NCI-H1694 (cell line): ENCODE measurements at places on chromosomes 6 and 20.

DNA sequence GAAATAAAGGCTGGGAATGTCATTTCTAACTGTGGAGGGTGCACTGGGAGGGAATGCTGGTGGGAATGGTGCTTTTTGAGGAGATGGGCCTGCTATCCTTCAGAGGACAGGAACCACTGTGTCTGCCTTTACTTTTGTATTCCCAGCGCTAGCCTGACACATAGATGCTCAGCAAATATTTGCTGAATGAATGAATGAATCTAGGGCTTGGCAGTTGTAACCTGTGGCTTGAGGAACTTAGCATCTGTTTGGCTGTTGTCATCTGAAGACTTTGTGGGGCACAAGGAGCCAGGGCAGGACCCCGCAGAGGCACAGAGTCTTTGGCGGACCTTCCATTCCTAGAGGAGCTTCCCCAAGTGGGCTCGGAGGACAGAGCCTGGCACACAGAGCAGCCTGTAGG is 6.1 kb downstream of the TOX2 start:
- DNase-seq, result no peak

DNA sequence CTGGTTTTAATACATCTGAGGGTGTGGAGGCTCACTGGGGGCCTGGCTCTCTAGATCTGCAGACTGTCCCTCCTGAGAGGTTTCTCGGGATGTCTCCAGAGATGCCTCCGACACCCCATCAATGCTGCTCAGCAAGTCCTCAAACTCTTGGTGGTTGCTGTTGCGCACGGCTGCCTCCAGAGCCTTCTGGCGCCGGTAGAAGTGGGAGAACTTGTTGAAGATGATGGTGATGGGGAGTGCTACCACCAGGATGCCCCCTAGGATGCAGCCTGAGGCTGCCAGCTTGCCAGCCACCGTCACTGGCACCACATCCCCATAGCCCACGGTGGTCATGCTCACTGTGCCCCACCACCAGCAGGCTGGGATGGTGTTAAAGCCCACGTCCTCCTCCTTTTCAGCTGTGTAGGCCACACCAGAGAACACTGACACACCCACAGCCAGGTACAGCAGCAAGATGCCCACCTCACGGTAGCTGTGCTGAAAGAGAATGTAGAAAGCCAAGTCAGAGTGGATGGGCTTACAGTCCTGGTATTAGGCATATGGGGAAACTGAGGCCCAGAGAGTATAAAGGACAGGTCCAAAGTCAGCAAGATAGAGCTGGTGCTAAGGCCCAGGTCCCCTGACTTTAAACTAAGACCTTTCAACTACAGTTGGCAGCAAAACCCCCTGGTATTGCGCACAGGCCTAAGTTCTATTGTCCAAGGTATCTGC is 5.9 kb downstream of the KCNS1 start:
- DNase-seq, result no peak

DNA sequence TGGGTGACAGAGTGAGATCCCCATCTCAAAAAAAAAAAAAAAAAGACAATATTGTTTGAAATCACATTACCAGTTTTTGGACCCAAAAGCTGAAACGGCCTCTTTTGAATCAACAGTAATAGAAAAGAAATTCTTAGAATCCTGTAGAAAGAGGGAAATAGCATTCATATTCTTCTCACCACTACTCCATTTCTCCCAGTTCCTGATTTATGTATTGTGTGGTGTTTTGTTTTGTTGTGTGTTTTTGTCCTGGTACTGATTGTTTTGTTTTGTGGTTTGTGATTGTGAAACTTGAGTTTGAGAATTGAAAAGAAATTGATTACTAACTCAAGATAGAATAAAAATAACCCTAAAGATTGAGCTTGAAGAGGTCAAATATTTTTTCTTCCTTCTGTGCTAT is 26.2 kb upstream of the EEF1A1 start:
- DNase-seq, result no peak

- no peak for DNase-seq
These were observed 1.6 kb downstream of the MAP1LC3A start for GRCh38 chr20:34560141-34560523.

- DNase-seq, result no peak
These were observed 3.1 kb downstream of the TRAF3IP2 start for GRCh38 chr6:111602481-111603011.

DNA sequence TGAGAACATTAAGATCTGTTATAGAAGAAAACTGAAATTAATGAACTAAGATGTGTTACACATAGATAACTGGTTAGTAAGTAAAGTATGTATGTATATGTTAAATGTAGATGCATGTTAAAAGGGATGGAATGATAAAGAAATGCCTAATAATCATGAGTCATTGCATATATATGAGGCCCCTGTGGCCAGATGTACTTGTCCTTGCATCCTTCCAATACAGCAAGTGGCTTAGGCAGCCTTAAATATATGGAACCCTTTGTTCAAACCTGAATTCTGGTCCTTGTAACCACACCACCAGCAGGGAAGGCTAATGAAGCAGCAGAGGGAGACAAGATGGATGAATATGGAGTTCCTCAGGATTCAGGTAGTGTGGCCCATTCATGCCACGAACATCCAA is 9.8 kb upstream of the AKAP7 start:
- no peak for DNase-seq

DNA sequence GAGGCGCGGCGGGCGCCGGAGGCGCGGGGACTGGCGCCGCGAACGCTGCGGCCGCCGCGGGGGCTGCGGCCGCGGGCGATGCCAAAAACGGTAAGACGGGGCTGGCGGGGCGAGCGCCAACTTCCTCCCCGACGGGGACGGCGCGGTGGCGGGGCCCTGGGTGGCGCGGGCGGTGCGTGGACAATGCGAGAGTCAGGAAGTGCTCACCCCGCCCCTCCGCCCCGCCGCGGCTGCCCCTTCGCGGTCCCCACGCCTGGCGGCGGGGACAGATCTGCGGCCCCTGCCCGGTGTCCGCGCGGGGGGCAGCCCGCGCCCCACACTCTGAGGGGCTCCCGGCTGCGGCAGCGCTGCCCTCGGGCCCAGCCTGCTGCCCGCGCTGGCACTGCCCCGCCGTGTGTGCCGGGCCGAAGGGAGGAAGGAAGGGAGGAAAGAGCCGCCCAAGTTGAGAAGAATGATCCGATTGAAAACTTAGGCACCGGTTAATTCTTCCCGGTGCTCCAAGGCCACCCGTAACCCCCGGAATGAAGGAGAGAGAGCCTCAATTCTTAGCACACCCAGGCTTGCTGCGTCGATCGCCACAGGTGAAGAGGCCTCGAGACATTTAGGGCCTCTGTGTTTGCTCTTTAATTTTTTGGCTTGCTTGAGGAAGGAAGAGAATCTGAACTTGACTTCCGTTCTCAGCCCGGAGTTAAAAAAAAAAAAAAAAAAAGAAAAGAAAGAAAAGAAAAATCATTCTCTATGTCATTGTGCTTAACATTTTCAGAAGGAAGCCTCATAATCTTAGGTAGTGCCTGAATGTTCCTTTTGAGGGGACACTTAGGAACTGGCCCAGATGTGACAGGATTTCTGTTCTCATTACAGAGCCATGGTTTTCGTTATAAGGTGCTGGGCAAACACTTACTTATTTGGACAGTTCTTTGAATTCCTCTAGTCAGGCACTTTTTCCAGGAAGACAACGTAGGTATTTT is 982 bp downstream of the HECA start:
- no peak for DNase-seq

- DNase-seq, result no peak
These were observed 90.0 kb downstream of the SASH1 start for GRCh38 chr6:148432462-148433195.

GRCh38 chr6:135145063-135145800 is 35.9 kb upstream of the MYB start:
- DNase-seq, result no peak

- DNase-seq, result no peak
These were observed 294.6 kb upstream of the POU3F2 start for GRCh38 chr6:98539741-98540140.

DNA sequence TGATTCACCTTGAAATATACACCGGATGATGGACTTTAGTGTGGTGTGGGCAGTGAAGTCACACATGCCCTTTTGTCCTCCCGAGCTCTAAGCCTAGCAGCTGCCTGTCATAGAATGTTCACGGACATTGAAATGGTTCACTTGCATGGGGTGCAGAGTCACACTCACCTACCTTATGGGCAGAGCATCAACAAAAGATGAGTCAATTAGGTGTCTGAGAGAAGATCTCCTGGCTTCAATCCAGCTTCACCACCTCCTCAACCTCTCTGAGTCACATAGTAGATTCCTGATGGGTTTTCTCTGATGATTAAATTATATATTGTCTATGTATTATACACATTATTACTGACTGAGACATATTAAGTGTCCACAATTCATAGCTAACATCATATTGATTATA is 48.1 kb upstream of the HLA-E start:
- no peak for DNase-seq

- DNase-seq, result no peak
These were observed 1.7 kb downstream of the SMOC2 start for GRCh38 chr6:168442646-168443045.
